CMK (cell line): ENCODE measurements at places on chromosomes 16 and 17.
A peak's percentile ranks its signal among the peaks of the same experiment; 100 is the strongest.

GRCh38 chr16:4271176-4272113, 1.4 kb downstream of the TFAP4 start:
- DNase-seq: peak; percentile 72

GRCh38 chr17:33038740-33039139, 47.1 kb downstream of the SPACA3 start:
- DNase-seq: no peak

GRCh38 chr17:36817483-36818048, 119.7 kb upstream of the LHX1 start:
- DNase-seq: no peak

DNA sequence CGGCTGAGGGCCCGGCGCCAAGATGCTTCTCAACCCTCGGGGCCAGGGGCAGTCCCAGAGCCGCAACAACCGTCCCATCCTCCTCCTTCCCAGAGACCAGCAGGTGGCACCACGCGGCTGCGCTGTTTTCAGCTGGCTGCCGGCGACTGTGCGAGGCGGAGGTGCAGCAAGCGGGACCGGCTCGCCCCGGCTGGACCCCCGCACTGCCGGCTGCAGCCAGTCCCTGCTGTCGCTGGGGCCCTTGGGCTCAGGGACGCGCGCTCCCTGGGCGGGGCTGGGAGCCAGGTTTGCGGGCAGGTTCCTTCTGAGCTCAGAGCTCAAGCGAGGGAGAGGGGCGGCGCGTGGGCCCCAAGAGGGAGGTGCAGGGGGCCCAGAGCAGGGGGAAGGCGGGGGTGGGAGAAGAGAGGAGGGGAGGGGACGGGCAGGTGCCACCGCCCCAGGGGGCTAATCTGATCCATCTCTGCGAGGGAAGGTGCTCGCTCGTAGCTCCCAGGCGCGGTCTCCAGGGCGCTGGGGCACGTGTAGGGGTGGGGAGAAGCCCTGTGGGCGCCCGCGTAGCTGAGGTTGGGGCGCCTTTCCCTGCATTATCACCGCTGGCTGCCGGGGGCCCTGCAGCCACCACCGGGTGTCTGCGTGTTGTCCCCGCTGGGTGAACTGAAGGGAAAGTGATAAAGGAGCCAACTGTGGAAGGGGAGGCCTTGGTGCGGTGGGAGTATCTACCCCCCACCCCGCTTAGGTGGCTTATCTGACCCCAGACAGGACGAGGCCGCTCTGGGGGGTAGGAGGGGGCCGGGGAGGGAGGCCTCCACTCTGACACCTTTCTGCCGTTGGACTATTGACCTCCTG, 24.2 kb downstream of the STAT5A start:
- DNase-seq: peak; percentile 95

DNA sequence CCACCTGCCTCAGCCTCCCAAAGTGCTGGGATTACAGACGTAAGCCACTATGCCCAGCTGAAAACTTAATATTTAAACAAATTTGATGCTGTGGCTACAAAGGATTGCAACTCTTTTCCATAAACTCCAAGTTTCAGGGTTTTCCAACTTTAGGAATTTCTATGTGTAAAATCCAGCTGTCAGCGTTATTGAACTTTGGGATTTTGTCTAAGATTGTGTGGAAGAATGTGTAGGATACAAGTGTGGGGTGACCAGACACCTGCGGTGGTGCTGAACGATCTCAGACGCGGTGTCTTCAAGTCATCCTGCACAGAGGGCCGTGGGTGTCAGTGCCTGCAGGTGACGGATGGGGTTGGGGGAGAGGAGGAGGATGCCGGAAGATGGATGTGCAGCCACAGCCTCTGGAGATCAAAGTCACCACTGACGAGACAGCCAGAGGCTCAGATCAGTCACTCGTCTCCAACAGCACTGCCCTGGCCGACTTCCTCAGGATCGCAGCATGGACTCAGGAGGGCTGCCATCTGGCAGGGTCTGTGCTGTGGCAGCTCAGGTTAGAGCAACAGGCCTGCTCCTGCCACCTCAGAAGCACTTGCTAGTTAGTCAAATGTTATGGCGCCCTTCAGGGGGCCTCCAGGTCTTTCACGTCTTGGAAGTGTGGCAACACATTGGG, 13.0 kb downstream of the ACSF3 start:
- no peak for DNase-seq

- DNase-seq: no peak
Measured at GRCh38 chr16:66512272-66513110, 37.4 kb downstream of the TK2 start.

- no peak for DNase-seq
Measured at GRCh38 chr16:55779402-55780094, 53.3 kb downstream of the CES1 start.

DNA sequence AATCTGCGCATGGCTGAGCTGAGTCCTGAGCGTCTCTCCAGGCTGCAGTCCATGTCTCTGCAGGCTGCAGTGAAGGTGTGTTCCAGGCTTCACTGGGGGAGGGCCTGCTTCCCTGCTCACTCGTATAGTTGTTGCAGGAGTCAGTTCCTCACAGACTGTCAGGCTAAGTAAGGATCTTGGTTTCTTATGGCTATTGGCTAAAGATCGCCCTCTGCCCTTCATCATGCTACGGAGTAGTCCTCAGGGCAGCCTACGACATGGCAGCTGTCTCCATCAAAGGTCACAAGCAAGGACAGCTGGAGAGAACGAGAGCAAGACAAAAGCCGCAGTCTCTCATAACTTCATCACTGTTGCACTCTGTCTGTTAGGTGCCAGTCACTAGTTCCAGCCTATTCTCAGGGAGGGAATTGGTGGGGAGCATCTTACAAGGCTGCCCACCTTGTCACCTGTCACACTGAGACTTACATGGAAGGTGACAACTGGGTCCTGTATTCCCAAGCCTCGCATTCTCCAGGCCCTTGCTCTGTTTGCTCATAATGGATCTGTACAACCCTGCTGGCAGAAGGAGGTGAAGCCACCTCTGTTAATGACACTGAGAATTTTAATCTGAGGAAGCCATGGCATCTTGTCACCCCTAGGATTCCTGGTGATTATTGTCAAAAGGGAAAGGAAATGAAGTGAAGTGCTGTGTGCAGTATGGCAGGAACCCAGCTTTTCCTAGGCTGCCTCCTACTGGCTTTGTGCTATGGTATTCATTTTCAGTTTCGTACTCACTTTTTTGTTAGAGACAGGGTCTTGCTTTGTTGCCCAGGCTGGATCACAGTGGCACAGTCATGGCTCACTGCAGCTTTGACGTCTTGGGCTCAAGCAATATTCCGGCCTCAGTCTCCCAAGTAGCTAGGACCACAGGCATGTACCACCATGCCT, 43.4 kb downstream of the MFSD11 start:
- DNase-seq: no peak

DNA sequence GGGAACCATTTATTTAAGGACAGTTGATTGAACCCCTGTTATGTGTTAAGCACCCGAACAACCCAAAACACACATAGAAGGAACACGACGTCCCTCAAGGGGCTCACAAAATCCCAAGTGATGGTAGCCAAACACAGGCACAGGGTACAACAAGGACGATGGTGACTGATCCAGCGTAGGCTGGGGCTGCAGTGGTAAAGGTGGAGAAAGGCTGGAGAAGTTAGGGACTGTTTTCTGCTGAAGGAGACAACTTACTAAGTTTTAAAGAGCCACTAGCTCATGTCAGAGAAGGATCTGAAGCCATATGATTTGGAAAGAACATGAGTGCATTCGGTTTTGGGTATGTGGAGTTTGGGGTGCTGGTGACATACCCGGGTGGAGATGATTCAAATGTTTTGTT, 229.6 kb upstream of the TNRC6C start:
- no peak for DNase-seq

DNA sequence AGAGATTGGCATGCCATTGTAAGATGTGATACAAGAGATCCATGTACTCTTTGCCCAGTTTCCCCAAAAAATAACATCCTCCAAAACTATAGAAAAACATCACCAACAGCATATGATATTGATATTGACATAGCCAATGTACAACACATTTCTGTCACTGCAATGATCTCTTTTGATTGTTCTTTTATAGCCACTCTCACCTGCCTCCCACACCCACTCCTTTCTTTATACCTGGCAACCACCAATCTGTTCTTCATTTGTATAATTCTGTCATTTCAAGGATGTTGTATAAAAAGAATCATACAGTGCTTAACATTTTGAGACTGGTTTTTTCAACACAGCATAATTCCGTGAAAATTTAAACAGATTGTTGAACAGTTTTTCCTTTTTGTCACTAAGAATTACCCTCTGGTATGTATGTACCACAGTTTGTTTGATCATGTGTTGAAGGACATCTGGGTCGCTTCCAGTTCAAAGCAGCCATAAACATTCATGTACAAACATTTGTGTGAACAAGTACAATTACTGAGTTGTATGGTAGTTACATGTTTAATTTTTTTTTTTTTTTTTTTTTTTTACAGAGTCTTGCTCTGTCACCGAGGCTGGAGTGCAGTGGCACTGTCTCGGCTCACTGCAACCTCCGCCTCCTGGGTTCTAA, 9.9 kb downstream of the KRTAP9-1 start:
- no peak for DNase-seq

DNA sequence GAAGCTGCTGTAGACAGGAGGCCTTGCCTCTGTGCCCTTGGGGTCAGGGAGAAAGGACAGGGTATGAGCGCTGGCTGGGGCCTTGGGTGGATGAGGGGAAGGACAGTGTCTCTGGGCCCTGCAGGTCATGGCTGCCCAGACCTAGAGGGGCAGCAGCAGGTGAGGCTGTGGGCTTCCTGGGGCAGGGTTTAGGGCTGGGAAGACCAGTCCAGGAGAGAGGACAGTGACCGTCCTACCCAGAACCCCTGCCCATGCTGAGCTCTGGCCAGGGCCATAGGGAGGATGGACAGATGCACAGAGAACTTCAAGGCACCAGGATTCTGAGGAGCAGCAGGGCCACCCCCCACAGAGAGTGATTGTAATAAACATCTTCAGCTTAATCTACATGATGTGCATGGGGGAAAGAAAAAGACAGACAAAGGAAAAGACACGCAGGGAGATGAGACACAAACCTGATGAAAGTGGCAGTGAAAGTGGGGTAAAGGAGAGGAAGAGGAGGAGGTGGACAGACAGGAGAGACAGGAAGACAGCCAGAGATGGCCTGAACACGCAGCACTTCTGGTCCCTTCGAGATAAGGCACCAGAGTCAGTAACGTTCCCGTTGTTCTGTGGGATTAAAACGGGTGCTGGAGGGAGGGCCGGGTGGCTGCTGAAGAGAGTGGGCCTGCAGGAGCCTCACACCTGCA, 17.5 kb downstream of the FLOT2 start:
- DNase-seq: no peak

DNA sequence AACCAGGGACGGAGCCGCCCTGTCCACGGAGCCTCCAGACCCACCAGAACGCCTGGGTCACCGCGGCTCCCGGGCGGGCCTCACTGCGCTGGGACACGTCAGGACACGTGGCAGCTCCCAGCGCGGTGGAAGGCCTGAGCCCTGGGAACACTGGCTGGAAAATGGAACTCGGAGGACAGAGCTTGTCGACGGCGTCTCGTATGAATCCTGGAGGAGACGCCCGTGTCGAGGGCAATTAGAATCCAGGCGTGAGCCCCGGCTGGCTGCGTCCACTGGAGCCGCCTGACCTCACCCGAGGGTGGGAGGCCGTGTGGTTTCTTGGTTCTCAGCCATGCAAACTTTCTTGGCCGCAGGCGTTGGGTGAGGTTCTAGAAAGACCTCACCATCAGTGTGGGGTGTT, 173.9 kb downstream of the LAT start:
- no peak for DNase-seq

DNA sequence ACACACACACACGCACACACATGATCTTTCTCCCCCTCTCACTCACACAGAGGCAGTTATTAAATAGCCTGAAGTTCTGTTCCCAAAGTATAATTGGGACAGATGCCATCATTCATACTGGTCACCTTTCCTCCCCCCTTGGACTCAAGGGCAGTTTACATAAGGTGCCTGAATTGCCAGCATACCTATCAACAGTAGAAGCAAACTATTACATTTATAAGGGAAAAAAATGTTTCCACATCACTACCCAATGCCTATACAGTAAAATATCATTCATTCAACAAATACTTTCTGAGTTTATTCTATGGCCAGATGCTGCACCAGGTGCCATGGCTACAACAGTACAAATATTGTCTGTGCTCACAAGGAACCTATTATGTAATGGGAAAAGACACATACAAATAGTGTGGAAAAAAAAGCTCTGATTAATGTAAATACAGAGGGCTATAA, 6.3 kb downstream of the CNTD1 start:
- DNase-seq: no peak

DNA sequence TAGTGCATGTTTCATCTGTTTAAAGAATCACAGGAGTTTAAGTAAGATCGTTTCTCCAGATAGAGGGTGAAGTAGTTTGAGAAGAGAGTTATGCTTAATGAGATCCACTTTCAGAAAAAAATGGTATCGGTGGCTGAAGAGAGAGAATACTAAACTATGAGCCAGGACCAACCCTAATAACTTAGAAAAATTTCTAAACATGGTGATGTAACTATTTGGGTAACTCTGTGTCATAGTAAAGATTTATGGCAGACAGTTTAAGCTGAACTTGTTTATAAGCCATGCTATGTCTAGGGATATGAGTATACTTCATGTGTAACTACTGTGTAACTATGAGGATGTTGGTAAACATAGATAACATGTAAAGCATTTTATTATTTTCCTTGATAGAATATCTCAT, 489.5 kb downstream of the KCNJ2 start:
- no peak for DNase-seq

GRCh38 chr16:23709536-23709935, 3.5 kb downstream of the ERN2 start:
- DNase-seq: no peak

- DNase-seq: no peak
Measured at GRCh38 chr16:4395055-4395726, 21.2 kb downstream of the CORO7 start.

DNA sequence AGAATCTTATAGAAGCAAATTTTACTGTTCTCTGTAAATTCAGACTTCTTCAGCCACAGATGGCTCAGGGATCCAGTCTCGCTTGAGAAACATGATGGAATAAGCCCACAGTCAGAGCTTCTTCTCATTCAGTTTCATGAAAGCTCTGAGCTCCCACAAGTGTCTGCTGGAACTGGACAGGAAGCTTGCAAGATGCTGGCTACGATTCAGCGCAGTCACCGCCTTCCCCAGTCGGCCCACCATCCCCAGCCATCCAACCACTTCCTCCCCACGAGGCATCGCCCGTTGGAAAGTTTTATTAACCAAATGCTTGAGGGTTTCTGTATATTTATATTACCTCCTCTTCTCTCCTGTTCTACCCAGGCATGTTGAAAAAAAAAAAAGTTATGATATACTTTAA, 171.7 kb downstream of the ZFHX3 start:
- peak; percentile 57 for DNase-seq

GRCh38 chr16:7513429-7513828, 180.8 kb downstream of the RBFOX1 start:
- peak; percentile 26 for DNase-seq

- peak; percentile 29 for DNase-seq
Measured at GRCh38 chr17:64448665-64449512, at the start of gene MILR1. MILR1 (plus strand) TSS chr17:64449115; CDS start chr17:64449169, 54 bp downstream.

GRCh38 chr16:14013571-14014283, 57.4 kb upstream of the MRTFB start:
- DNase-seq: no peak

DNA sequence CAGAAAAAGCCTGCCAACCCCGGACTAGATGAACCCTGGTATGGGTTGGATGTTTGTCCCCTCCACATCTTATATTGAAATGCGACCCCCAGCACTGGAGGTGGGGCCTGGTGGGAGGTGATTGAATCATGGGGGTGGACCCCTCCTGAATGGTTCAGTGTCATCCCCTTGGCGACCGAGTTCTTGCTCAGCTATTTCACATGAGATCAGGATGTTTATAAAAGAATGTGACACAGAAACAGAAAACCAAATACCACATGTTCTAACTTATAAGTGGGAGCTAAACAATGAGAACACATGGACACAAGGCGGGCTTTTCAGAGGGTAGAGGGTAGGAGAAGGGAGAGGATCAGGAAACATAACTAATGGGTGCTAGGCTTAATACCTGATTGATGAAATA, 576.0 kb upstream of the HSBP1 start:
- DNase-seq: no peak
